ENCODE measurements at places on chromosomes 6 and 20. TPM values are rescaled to one million over a fixed set of nuclear protein-coding genes. Genes with fewer than 3 reads are reported as not detected.
A peak's percentile ranks its signal among the peaks of the same experiment; 100 is the strongest.

PPP1R11 gene
- 28.0 TPM for polyA plus RNA-seq

PHACTR2 gene
- polyA plus RNA-seq: 29.7 TPM

TMEM200A gene
- 12.7 TPM for polyA plus RNA-seq

RREB1 gene
- polyA plus RNA-seq: 18.1 TPM

ETV7 gene
- not detected for polyA plus RNA-seq

ORC3 gene
- polyA plus RNA-seq: 23.3 TPM

PPP1R18 gene
- polyA plus RNA-seq: 37.8 TPM

DOP1A gene
- 12.9 TPM for polyA plus RNA-seq

OPN5 gene
- 0.15 TPM for polyA plus RNA-seq

CLIC1 gene
- polyA plus RNA-seq: 102 TPM

OR12D2 gene
- not detected for polyA plus RNA-seq

DNA sequence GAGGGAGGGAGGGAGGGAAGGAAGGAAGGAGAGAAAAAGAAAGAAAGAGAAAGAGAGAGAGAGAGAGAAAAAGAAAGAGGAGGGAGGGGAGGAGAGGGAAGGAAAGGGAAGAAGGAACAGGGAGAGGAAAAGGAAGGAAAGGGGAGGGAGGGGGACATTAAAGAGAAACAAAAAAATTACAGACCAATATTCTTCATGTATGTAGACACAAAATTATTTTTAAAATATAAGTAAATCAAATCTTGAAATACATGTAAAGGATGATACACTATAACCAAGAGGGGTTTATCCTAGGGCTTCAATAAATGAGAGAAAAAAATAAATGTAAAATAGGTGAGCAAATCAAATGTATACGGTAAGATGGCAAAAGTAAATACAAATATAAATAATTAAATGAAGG is 71.2 kb upstream of the TMEM244 start:
- DNase-seq: no peak

DNA sequence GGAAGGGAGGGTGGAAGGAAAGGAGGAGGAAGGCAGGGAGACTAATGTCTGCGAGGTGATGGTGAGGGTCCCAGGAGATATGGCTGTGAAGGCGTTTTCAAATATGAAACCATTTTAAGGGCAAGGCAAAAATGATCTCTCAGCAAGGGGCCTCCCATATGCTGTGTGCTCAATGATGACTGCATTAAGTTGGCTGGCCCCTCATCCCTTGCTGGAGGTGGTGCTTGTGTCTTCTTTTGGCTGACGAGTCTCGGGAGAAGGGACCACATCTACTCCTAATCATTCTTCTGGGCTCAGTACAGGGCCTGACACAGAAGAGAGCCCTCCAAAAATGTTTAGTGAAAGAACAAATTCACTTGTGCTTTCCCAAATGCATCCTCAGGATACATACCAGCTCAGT is 23.0 kb upstream of the MRPS18A start:
- DNase-seq: no peak

- peak; percentile 83 for DNase-seq
Observed at GRCh38 chr20:10433623-10434466, at the start of gene MKKS. TSS of gene MKKS (minus strand) at chr20:10434222. CDS start at chr20:10413514, 20,708 bp downstream.

DNA sequence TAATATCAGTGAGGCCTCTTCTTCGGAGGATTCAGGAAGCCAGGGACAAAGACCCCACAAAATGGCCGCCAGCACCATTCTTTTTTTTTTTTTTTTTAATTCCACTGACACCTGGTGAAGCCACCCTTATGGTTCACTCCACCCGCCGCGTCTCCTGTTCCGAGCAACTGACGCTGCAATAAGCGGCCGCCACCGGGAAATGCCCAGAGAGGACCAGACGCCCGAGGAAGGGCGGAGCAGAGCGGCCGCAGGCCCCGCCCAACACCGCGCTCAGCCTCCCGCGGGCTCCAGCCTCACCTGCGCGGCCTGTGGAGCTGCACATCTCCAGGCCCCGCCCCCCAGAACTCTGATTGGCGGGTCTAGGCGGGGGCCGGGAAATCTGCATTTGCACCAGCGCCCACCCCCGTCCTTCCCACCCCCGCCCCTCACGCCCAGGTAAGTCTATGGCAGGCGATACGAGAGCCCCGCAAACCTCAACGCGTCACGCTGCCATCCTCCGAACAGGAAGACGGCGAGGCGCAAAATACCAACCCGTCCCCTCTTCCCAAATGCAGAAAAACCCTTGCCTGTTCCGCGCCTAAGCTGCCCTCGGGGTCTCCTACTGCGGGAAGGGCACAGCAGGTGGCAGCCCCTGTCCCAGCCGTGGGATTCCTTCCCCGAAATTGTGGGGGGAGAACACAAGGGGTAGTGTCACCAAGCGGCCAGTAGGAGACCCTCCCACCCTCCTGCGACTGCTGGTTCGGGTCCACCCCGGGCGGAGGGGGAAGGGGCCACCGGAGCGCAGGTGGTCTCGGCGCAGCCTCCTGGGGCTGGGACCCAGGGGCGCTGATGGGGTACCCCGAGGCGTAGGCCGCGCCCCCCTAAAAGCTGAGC is 960 bp downstream of the ATP9A start:
- no peak for DNase-seq

- peak; percentile 56 for DNase-seq
Observed at GRCh38 chr20:22815603-22816315, 219.4 kb upstream of the SSTR4 start.

- DNase-seq: no peak
Observed at GRCh38 chr20:4694076-4694475, 27.6 kb upstream of the PRND start.

- DNase-seq: no peak
Observed at GRCh38 chr20:57229490-57229889, 37.0 kb downstream of the BMP7 start.

- no peak for DNase-seq
Observed at GRCh38 chr6:82861121-82861520, 204.5 kb downstream of the UBE3D start.

- DNase-seq: no peak
Observed at GRCh38 chr20:3674447-3674846, 7.4 kb downstream of the ADAM33 start.

GRCh38 chr20:5085380-5085779 is 34.4 kb downstream of the PCNA start:
- DNase-seq: no peak

GRCh38 chr6:1379788-1380147 is 9.6 kb upstream of the FOXF2 start:
- DNase-seq: no peak

DNA sequence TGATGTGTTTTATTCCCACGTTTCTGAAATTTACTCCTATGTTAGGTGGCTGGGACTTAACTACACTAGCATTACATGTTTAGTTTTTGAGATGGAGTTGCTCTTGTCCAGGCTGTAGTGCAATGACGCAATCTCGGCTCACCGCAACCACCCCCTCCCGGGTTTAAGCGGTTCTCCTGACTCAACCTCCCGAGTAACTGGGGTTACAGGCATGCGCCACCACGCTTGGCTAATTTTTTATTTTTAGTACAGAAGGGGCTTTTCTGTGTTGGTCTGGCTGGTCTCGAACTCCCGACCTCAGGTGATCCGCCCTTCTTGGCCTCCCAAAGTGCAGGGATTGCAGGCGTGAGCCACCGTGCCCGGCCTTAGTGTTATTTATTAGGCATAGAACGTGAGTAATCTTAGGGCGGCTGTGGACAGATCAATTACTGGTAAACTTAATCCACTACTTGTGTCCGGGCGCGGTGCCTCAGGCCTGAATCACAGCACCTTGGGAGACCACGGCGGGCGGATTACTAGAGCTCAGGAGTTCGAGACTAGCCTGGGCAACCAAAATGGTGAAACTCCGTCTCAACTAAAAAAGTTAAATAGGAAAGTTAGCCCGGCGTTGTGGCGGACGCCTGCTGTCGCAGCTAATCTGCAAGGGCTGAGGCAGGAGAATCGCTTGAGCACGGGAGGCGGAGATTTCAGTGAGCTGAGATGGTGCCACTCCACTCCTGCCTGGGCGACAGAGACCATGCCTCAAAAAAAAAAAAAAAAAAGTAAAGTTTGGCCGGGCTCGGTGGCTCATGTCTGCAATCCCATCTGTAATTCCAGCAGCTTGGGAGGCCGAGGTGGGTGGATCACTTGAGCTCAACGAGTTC is 123.7 kb upstream of the BTN3A2 start:
- DNase-seq: no peak

DNA sequence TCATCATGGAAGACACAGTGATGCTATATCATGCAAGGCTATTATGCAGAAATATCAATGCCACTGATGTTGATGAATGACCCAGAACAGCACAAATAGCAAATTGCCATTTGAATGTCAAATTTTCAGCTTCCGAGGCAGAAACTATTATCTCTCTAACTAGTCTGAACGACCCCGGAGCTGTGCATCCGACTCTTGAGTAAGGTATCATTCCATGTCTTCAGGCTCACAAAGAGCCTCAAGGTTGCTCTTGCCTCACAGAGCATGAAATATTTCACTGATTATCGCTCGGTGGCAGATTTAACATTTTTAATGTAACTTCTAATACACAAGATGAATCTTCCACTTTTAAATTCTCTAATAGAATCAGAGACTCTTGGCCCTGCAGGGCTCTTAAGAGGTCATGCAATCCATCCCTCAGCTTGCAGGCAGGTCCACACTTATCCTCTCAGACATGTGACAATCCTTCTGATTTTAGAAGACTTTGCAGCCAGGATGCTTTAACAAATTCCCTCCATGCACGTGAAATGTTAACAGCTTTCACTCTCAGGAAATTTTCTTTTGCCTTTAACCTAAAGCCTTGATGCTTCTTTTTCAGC is 221.0 kb downstream of the FRK start:
- no peak for DNase-seq

- DNase-seq: no peak
Observed at GRCh38 chr6:157659536-157660271, 163.3 kb upstream of the SNX9 start.

GRCh38 chr6:74208239-74208638 is 512.2 kb downstream of the CD109 start:
- DNase-seq: no peak

- DNase-seq: no peak
Observed at GRCh38 chr6:139640448-139640847, 266.0 kb upstream of the CITED2 start.
